ENCODE measurements at places on chromosomes 16 and 17.

- no peak for DNase-seq
Measured at GRCh38 chr17:58759522-58759921, 3.9 kb downstream of the PPM1E start.

GRCh38 chr16:79571065-79571902 lies 29.3 kb downstream of the MAF start:
- DNase-seq, result no peak

- DNase-seq, result no peak
Measured at GRCh38 chr17:40622509-40622928, 25.1 kb downstream of the SMARCE1 start.

- no peak for DNase-seq
Measured at GRCh38 chr16:72092832-72093447, 480 bp downstream of the TXNL4B start.

DNA sequence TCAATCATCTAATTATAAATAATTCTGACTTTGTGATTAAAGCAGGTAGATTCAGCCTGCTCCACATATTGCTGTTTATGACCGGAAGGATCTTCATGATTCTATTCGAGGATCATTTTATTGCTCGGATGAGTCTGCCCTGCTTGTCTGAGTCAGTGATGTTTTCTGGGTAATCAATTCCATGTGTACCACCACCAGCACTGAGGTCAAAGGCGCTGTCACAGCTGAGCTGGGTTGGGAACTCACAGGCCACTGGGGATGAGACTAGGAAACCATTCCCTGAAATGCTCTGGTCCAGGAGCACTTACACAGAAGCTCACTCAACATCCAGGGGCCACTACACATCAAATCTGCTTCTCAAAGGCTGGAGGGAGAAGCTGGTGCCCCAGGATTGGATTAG lies 30.4 kb upstream of the ERN1 start:
- no peak for DNase-seq

Data from GF-D8 (cell line).